ENCODE measurements at places on chromosomes 16 and 17.

DNA sequence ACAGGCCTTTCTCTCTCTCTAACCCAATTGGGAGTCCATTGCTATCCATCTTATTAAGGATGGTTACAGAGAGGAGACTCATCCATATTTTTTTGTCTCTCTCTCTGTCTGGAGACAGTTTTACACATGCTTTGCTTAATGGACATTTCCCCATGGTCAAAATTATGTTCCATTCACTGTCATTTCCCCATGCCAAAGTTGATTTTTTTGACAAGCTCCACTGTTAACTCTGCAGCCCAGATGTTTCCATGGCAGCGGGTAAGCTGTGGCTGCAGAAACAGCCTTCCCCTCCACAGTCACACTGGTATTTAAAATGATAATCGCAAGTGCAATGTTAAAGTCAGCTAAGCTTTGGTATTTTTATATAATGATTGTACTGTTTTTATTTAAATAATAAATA is 63.9 kb upstream of the HLF start:
- DNase-seq, result no peak

DNA sequence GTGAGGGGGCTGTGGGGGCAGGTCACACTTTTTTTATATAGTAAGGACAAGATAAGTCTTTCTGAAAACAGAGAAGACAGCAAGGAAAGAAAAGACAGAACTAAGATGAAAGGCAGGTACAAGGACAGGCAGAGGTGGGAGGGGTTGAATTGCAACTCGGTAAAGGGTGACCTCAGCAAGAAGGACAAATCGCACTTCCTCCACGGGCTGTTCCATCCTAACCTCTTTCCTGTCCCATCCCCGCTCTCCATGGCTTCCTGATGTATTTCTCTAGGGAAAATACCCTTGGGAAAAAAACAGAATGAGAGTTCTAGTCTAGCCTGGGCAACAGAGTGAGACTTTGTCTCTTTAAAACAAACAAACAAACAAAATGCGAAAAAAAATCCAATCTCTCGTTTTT is 57.3 kb downstream of the ARHGAP17 start:
- no peak for DNase-seq

- DNase-seq, result peak; percentile 82
These were observed 1.1 kb downstream of the KIF1C start for GRCh38 chr17:4998732-4999429.

DNA sequence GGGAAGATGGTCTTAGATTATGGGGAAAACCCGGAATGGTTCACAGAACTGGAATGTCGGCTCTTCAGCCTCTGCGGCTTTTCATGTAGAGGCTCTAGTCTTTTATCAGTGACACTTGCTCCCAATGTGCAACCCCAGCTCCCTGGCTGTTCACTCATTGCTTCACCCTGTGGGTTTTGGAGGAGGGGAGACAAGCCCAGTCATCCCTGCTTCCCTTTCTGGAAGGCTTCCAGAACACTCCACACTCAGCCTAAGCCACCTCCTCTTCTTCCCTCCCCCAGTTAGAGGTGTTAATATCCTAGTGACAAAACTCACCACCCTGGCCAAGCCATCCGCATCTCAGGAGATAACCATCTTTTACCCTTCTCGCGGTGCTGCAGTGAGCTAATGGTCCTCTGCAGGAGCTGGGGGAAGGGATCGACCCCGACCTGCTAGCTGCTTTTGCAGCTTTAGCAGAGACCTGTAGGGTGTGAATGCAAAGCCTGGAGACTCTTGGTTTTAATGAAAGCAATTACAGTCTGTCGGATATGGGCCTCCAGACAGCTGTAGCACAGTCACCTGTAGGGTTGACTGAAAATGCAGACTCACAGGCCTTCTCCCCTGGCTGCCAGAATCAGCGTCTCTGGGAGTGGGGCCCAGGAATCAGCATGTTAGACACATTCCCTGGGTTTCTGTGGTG is 24.3 kb upstream of the LASP1NB start:
- peak; percentile 65 for DNase-seq

GRCh38 chr17:42386777-42387657 is 1.2 kb downstream of the STAT3 start:
- no peak for DNase-seq

GRCh38 chr17:32998111-32998886 is 6.7 kb downstream of the SPACA3 start:
- peak; percentile 64 for DNase-seq

DNA sequence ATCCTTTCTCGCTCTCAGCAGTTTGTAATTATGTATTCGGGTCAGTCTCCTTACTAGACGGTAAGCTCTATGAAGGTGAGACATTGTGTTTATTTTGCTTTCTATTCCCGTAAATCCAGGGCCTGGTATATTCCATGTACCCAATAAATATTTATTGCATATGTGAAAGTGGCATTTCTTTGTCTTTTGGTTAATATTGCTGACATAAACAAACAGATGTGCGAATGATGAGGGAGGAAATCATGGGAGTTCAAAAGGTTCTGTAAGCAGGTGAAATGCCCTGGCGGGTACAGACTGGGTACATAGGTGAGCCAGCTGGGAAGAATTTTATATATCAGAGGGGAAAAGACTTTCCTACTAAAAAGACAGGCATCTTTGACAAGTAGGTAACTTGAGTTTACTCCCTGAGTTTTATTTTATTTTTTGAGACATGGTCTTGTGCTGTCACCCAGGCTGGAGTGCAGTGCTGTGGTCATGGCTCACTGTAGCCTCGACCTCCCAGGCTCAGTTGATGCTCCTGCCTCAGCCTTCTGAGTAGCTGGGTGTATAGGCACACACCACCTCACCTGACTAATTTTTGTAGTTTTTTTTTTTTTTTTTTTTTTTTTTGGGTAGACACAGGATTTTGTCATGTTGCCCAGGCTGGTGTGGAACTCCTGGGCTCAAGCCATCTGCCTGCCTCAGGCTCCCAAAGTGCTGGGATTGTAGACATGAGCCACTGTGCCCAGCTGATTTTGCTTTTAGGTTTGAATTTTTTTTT is 5.7 kb upstream of the METTL9 start:
- no peak for DNase-seq

- no peak for DNase-seq
These were observed 550.5 kb downstream of the MAF start for GRCh38 chr16:79050063-79050462.

- no peak for DNase-seq
These were observed 44.8 kb downstream of the BEAN1 start for GRCh38 chr16:66471716-66472393.

GRCh38 chr16:53249331-53249730 is 184.9 kb upstream of the RBL2 start:
- DNase-seq, result no peak

- no peak for DNase-seq
These were observed 82.6 kb upstream of the MPHOSPH6 start for GRCh38 chr16:82252582-82252981.

DNA sequence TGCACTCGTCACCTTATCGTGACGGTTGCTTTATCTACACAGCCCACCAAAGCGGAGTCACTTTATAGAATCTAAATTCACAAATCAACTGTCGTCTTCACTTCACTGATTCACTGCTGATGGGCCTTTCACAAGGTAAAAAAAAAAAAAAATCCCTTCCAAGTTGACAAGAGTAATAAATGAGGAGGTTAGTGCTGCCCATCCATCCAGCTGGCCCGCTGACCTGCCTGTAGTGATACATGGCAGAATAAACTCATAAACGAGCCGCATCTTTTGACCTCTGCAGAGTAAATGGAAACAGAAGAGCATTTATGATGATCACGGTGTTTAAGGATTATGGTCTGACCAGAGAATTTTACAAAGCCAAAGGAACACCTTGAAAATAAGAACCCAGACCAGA is 227.3 kb upstream of the IRX5 start:
- DNase-seq, result no peak

DNA sequence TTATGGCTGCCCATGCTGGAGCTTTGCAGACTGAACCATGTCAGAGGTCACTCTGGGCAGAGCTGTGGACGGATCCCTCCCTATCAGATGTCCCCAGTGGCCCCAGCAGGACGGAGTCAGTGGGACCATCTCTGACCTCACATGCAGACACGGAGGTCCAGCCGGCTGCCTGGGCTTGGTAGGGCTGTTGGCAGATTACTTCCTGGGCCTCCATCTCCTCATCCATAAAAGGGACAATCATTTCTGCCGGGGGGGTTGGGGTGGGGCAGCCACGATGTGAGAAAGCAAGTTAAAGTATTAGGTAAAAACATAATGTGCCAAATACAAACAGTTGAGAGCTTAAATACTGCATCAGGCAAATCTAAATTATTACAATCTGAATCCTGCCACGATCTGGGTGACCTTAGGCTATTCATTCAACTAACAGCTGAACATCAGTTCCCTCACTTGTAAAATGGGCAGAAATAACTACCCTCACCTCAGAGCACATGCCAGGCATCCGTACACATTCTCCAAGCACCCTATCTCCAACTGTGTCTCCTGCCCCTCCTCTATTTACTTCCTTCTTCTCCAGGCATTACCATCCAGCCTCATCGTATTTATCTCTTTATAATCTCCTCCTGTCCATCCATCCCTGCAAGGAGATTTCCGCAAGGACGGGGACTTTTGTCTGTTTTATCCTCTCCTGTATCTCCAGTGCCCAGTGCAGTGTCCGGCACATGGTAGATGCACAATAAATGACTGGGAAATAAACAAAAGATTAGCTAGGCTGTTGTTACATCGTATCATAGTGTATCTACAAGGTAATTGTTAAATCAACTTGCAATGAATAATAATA is 192.3 kb upstream of the FOXF1 start:
- no peak for DNase-seq

- DNase-seq, result no peak
These were observed 1.1 kb upstream of the CD19 start for GRCh38 chr16:28930652-28931051.

DNA sequence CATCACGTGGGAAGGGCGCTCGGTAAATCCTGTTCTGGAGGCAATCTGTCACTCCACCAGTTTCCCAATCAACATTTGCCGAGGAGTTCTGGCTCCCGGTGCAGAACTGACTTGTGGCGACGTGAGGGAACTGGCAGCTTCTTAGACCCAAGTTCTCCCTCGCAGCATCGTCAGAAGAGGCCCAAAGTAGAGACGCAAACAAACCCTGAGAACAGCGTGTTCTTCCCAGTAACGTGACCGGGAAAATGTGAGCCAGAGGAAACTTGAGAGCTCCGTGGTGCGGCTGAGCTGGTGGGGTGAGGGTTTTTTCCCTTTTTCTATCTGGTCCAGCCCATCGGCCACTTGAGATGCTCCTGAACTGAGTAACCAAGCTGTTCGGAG is 158.9 kb upstream of the CACNG5 start:
- no peak for DNase-seq

DNA sequence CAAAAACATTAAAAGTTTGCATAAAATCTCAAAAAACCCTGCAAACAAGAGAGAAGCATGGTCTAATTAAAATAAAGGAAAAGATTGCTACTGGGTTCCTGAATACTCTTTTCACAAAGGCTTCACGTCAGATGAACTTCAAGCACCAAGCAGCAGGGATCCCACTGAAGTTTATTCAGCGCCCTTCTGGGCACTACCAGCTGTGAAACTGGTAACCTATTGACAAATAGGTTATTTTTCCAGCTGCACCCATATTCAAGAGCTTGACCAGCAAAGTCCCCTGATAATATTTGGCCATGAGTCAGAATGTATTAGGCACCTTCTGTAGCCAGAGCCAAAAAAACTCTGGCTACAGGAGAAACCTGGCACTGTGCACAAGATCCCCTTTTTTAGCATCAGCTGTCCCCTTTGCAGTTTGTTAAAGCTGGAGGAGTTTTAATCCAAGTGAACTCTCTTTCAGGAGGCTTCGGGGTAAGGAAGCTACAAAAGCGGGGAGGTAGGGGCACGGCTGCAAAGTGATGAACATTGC is 60.3 kb downstream of the GRIN2A start:
- DNase-seq, result no peak

GRCh38 chr17:63489291-63489690 is 12.4 kb downstream of the ACE start:
- DNase-seq, result no peak

DNA sequence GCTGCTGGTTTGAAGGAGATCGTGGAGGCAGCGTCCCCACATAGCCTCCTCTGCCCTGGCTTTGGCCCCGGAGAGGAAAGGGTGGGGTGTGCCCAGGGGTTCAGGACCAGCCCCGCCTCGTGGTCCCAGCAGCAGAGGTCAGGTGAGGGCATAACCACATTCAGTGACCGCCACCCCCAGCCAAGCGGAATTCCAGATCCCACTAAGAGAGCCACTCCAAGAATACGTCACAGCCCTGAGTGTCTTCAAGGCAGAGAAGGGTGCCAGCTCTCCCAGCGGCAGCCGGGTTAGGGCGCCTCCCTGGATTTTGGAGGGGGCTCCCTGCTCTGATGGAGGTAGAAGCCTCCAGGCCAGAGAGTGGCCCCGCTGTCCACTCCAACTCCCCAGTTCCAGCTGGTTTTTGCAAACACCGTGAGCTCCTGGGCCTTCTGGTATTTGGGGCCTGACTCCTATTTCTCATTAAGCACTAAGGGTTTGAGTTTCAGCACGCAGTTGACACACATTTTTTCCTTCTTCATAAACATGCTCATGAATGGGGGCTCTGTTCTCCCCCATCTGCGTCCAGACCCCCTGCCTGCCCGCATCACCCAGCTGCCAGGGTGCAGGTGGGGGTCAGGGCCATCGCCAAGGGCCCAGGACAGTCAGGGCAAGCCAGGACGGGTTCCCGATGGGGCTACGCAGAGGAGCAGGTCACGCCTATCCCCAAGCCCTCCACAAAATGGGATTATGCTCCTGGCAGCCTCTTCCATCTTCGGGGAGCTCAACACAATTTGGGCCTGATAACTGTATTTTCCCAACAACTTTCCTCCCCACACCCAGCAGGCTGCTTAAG is 98.4 kb upstream of the PLCG2 start:
- no peak for DNase-seq

GRCh38 chr17:13835151-13835550 is 233.4 kb upstream of the HS3ST3A1 start:
- no peak for DNase-seq

- DNase-seq, result no peak
These were observed 103.8 kb downstream of the ANKRD11 start for GRCh38 chr16:89386306-89387185.

Data from HuH-7.5 (cell line).